ENCODE measurements at places on chromosomes 6 and 20. TPM values are rescaled to one million over a fixed set of nuclear protein-coding genes. Genes with fewer than 3 reads are reported as not detected.

DNA sequence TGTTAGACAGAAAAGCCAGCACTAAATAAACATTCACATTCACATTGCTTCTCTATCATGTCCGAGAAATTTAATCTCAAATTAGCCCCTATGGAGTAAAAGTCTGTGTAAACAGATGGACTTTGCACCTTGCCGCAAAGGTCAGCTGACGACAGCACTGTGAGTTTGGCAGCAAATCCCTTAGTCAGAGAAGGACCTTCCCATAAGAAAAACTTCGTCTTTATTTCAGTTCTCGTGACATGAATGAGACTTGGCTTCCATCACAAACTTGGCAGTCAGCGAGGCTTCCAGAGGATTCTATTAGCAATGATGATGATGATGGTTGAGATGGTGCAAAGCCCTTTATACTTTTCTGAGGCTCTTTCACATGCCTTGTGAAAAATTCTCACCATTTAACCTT, 133.7 kb upstream of the IFNGR1 start:
- no peak overlapping the region for H3K4me3 ChIP-seq
- no peak for DNase-seq
- no peaks in the 10 kb centered on the region for H3K27me3 ChIP-seq
- H3K36me3 ChIP-seq: no peaks in the 10 kb centered on the region
- peaks cover 10% of the 10 kb centered on the region for H3K4me1 ChIP-seq
- peak overlapping the region; percentile 8 for H3K27ac ChIP-seq

PHACTR3 gene
- not detected for total RNA-seq

GRCh38 chr20:57680131-57680716, 29.6 kb downstream of the PMEPA1 start:
- no peaks in the 10 kb centered on the region for H3K36me3 ChIP-seq
- H3K4me3 ChIP-seq: no peak overlapping the region
- H3K27me3 ChIP-seq: peaks cover 33% of the 10 kb centered on the region
- H3K4me1 ChIP-seq: peaks cover 15% of the 10 kb centered on the region
- no peak overlapping the region for H3K27ac ChIP-seq

DNA sequence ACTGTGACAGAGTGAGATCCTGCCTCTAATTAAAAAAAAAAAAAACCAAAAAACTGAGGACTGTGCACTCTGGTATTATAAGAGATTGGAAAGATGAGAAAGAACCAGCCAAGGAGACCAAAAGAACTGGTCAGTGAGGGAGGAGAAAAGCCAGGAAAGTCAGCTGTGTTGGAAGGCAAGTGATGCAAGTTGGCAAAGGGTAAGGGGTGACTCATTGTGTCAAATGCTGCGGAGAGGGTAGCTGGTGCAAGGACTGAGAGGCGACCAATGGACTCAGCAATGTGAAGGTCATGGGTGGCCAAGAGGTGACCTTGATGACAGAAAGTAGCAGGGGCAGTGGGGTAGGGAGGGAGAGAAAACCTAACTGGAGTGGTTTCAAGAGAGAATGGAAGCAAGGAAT, 27.4 kb upstream of the LRRN4 start:
- H3K36me3 ChIP-seq: no peaks in the 10 kb centered on the region
- no peak for DNase-seq

- H3K27me3 ChIP-seq: peaks cover 25% of the 10 kb centered on the region
- H3K27ac ChIP-seq: no peak overlapping the region
- no peak for DNase-seq
- no peaks in the 10 kb centered on the region for H3K4me1 ChIP-seq
- no peaks in the 10 kb centered on the region for H3K36me3 ChIP-seq
- H3K4me3 ChIP-seq: no peak overlapping the region
Observed at GRCh38 chr6:28597217-28597835, 71.6 kb downstream of the GPX5 start.

DNA sequence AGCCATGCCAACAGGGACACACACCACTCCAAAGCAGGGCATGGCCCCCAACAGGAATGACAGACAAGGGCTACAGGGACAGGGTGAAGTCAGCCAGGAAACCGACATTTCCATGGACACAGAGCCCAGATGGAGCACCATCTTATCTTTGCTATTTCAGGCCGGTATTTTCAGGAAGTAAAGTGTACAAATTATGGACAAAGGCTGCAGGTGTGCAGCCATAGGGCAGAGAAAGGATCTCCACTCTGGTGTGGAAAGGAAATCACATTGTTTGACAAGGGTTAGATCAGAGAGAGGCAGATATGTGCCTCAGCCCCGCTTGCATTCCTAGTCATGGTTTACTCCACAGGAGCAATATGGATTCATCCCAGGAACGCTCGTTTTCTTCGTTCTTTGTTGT, 81.7 kb upstream of the SLC22A23 start:
- H3K4me1 ChIP-seq: no peaks in the 10 kb centered on the region
- H3K27ac ChIP-seq: no peak overlapping the region
- no peak for DNase-seq

MATN4 gene
- 1.4 TPM for total RNA-seq

EGFL8 gene
- total RNA-seq: 8.3 TPM

DNA sequence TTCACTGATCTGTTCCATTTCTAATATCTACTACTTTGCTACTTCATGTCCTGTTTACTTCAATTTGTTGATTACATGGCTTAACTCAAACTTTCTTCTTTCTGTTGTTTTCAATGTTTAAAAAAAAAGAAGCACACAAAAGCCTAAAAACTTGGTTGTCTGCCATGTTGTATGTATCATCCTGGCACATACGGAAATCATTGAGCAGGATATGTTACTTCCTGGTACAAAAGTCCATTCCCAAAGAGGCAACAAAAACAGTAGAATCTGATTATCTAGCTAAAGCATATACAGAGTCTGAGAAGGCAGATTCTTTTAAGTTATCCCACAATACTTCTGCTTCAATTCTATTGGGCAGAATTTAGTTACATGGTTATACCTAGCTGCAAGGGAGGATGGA, 14.5 kb upstream of the COL12A1 start:
- DNase-seq: no peak
- H3K4me1 ChIP-seq: no peaks in the 10 kb centered on the region
- no peaks in the 10 kb centered on the region for H3K36me3 ChIP-seq
- peaks cover 46% of the 10 kb centered on the region for H3K27me3 ChIP-seq
- no peak overlapping the region for H3K4me3 ChIP-seq
- no peak overlapping the region for H3K27ac ChIP-seq

- no peak for DNase-seq
- no peak overlapping the region for H3K4me3 ChIP-seq
- peaks cover 8% of the 10 kb centered on the region for H3K27me3 ChIP-seq
- H3K4me1 ChIP-seq: peaks cover 28% of the 10 kb centered on the region
- peak overlapping the region; percentile 74 for H3K27ac ChIP-seq
Observed at GRCh38 chr20:50278684-50279531, 88.3 kb downstream of the CEBPB start.

FAM135A gene
- 7.0 TPM for total RNA-seq

ABCF1 gene
- total RNA-seq: 122 TPM

PPP1R14C gene
- total RNA-seq: 0.73 TPM

RSPH4A gene
- total RNA-seq: 0.24 TPM

DNA sequence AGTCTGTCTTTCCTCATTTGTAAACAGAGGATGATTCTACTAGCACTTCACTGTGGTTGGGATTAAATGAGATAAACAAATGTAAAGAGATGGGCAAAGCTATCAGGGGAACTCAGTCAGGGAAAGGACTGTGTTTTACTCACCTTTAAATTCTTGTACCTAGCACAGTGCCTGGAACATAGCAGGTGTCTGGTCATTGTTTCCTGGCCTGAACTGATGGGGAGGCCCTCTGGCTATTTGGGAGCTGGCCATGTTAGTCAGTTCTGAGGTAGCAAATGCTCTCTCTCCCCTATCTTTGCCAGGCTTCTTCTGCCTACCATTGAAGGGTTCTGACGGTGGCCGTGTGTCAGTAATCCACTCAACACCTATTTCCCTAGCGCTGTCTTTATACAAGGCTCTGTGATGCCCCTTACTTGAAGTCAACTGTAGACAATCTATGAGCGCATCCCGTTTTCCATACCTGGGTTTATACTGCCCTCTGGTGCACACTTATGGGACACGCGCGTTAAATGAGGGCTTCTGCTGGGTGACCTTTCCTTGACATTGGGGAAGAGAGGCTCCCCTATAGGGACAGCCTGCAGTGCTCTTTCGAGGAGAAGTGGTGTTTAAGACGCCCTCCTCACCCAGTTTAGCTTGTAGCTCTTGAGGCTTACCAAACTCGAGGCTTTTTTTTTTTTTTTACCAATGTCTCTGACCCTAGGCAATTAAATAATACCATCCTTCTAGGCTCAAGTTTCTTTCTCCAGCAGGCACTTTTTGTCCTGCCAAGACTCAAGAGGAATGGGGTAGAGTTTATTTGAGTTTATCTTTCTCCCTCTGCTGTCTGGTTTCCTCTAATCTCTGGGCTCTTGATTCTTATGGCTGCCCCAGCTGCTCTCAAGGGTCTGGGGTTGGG, 4.0 kb upstream of the SPATS1 start:
- no peaks in the 10 kb centered on the region for H3K4me1 ChIP-seq
- no peak overlapping the region for H3K27ac ChIP-seq
- peaks cover 28% of the 10 kb centered on the region for H3K27me3 ChIP-seq

KCNK5 gene
- 2.1 TPM for total RNA-seq

NOX3 gene
- not detected for total RNA-seq

DNA sequence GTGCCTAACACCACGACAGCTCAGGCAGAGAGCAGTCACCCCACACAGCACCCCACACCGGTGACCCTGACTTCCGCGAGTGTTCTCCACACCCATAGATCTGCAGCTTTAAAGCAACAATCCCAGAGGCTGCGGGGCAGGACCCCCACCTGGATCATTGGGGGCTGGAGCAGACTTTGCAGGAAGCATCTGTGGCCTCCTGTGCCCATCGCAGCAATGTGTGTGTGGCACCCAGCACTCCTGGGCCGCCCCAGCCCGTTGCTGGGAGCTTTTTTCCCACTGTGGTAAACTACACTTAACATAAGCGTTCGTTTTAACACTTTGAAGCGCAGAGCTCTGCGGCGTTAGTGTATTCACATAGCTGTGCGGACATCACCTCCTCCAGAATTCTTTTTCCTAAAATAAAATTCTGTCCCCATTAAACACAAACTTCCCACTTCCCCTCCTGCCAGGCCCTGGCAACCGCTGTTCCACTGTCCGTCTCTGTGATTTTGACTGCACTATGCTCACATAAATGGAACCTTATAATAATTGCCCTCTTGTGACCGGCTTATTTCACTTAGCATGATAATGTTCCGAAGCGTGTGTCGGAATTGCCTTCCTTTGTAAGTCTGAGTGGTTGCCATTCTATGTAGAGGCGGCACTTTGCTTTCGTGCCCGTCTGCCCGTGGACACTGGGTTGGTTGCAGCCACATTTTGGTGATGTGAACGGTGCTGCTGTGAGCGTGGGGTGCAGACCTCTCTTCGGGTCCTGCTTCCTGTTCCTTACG, 382.5 kb downstream of the CDH4 start:
- no peak overlapping the region for H3K27ac ChIP-seq
- peak; percentile 49 for DNase-seq
- H3K4me3 ChIP-seq: no peak overlapping the region
- H3K27me3 ChIP-seq: no peaks in the 10 kb centered on the region

GTF2H4 gene
- 29.4 TPM for total RNA-seq

CD164 gene
- 165 TPM for total RNA-seq

- H3K4me1 ChIP-seq: no peaks in the 10 kb centered on the region
- DNase-seq: no peak
- no peak overlapping the region for H3K27ac ChIP-seq
- H3K4me3 ChIP-seq: no peak overlapping the region
Observed at GRCh38 chr6:168011291-168011690, 13.8 kb downstream of the KIF25 start.

KIF6 gene
- total RNA-seq: not detected

- H3K36me3 ChIP-seq: no peaks in the 10 kb centered on the region
- no peak overlapping the region for H3K27ac ChIP-seq
- H3K4me3 ChIP-seq: no peak overlapping the region
- no peaks in the 10 kb centered on the region for H3K27me3 ChIP-seq
Observed at GRCh38 chr6:15429141-15430110, 183.6 kb downstream of the JARID2 start.

DNA sequence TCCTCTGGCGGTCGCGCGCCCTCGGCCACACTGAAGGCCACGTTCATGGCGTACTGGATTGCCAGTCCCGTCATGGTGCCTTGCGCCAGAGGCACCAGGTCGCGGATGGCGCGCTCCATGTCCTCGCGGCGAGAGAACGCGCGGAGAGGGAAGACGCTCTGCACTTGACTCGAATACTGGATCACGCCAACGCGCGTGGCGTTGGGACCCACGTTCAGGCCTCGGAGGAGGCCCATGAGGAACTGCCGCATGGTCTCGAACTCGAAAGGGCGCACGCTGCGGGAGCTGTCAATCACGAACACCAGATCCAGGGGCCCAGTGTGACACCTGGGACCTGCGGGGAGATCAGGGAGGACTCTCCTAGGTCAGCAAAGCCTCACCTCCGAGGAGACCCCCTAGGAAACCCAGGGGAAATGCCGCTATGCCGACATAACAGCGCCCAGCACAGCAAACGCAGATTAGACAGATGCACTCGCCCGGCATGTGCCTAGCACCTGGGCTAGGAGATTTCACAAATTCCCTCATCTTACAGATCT, 2.1 kb upstream of the RBPJL start:
- no peak for DNase-seq
- H3K4me3 ChIP-seq: no peak overlapping the region
- H3K27ac ChIP-seq: no peak overlapping the region

MACROD2 gene
- not detected for total RNA-seq

TTPAL gene
- 36.1 TPM for total RNA-seq

DNA sequence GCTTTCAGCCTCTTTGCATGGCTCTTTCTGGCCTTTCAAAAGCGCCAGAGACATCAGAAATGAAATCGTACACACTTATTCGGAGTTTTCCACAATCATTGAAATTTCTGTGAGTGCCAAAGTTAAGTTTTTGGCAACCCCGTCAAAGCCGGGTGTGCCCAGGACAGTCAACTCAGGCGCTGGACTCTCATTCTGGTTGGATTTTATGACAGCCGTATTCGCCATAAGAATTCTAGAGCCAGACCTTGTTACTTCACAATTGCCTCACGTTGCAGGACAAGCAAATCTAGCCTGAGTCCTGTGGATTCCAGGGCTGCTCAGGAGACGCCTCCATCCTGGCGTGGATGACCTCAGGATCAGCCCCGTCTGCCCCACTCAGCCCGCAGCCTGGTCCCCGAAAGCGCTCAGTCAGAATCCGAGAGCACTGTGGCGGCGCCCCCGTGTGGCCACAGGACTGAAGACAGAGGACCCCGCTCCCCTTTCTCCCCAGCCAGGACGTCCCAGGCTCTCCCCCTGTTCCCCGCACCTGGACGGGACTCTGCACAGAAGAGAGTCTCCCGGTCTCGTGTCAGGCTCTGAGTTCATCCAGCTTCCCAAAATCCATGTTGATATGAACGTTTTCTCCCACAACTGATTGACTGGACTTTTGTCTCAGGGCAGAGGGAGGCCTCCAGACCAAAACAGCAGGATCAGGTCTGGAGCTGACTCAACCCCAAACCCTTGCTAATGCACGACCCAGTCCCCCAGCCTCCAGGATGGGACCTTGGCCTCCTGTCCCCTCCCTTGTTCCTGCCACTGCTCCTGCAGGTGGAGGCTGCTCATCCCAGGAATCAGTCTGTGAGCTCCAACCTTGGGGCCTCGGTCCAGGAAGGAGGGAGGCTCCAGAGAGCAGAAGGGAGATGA, 38.2 kb downstream of the MICA start:
- peaks cover 9% of the 10 kb centered on the region for H3K36me3 ChIP-seq
- no peak overlapping the region for H3K4me3 ChIP-seq
- peak; percentile 87 for DNase-seq
- peaks cover 40% of the 10 kb centered on the region for H3K27me3 ChIP-seq

- no peaks in the 10 kb centered on the region for H3K27me3 ChIP-seq
- DNase-seq: no peak
- no peaks in the 10 kb centered on the region for H3K36me3 ChIP-seq
- no peak overlapping the region for H3K27ac ChIP-seq
- H3K4me3 ChIP-seq: no peak overlapping the region
Observed at GRCh38 chr20:12466915-12467314, 541.9 kb upstream of the SPTLC3 start.
